PC-3 (cell line): ENCODE measurements at places on chromosomes 1 and 21.

DNA sequence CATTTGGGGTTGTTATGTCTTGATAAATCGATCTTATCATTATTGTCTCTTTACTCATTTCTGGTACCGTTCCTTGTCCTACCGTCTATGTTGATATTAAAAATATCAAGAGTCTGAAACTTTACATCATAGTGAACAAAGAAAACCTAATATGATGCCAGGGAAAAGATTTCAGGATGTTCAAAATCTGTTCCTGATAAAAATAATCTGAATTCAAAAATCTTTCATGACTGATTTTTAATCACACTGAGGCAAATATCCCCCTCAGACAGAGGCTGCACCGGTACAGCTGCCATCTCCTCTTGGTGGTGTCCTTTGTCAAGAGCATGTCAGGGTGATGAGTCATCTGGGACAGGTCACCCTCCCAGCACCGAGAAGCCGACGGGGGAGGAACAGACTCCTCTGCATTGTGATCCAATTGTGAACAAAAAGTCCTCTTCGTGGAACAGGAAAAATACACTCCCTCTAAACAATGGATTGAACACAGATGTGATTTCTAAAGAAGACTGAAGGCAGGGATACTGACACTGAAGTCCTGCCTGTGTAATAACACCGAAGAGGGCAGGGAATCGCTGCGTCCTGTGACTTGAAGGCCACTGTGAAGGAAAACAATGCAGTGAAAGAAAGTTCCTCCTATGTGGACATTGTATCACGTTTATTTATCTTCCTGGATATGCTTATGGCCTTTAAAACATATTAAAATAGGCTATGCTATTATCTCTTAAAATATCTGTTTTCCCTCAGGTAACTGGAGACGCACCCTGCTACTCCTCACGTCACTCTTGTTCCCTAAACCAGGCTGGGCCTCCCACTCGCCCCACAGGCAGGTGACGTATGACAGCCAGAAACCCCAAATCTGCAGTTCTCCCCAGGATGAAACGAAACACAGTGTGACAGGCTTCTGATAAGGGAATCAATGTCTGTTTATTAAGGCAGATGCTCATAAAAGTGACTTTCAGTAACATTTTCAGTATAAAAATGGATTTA lies 4.3 kb upstream of the SPATC1L start:
- peak; percentile 83 for DNase-seq

DNA sequence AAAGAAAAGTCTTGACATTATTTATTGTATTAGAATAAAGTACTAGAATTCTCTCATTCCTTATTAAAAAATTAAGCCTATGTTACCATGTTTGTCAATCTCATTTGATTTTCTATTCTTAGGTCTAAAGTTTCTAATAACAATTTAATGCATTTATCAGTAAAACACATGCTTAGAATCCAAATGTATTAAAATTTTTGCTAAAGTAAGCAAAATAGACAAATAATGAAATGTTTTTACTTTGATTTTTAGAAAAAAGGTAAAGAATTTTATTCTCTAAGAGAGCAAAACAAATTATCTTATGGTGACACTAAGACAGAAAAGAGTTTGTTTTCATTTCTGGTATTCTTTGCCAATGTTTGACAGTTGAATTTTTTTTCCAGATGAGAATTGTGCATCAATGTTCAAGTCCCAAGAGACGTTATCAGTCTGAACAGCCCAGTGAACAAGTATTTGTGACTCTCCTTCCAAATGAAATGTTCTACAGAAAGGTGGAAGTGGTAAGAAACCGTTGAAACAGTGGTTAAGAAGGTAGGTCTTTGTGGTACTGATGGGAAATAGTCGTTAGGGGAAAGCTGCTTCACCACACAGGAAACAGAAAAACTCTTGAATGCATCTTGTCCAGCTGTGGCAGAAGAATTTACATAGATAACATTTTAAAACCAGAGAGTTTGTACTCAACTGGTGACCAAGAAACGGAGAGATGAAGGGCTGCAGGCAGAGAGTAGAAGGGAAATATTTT lies 402.5 kb downstream of the PTPRC start:
- no peak for DNase-seq

GRCh38 chr1:236795757-236796667 lies 920 bp downstream of the MTR start:
- DNase-seq = peak; percentile 11

GRCh38 chr1:168421399-168422004 lies 122.3 kb downstream of the XCL2 start:
- no peak for DNase-seq

DNA sequence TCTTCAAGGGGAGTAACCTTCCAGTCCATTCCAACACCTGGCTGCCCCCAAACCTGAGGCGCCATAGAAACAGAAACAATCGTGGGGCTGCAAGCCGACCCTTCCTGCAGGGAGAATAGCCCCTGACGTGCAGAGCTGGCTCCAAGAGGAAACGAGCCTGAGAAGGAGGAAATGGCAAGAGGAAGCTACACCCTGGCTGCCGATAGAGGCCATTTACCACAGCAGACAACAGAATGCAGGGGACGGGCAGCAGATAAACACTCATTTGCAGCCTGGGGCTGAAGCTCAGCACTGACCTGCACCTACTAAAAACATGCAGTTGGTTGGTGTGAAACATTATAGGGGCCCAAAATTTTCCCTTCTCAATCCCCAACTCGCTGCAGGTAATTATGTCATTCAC lies 8.7 kb upstream of the TDRD10 start:
- DNase-seq = no peak

DNA sequence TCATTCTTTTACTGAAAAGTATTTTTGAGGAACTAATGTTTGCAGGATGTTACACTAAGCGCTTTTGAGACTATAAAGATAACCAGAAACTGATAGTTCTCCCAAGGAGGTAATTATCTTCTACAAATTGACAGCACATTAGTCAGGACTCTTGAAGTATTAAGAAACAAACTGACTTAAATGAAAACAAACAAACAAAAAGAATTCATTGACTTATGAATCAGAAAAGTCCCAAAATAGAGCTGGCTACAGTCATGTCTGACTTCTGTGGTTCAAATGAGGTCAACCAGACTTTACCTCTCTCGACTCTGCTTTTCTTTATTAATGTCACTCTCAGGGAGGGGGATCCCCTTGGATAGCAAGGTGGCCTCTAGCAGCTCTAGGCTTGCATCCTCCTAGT lies 296.8 kb downstream of the TPR start:
- peak; percentile 4 for DNase-seq

DNA sequence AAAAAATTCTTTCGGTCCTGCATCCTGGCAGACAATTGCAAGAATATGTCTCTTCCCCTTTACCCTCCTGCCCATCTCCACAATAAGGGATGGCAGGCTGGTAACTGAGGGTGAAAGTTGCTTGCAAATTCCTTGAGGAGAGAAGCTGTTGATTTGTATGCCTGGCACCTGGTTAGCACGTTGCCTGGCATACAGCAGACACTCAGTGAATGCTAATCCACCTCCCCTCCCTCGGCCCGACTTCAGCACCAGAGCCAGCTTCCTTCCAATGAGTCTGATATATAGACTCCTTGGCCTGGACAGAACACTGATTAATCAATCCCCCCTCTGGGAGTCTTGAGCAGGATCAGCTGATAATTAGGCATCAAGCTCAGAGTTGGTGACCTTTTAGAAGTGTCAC lies 39.1 kb downstream of the KCNC4 start:
- no peak for DNase-seq

DNA sequence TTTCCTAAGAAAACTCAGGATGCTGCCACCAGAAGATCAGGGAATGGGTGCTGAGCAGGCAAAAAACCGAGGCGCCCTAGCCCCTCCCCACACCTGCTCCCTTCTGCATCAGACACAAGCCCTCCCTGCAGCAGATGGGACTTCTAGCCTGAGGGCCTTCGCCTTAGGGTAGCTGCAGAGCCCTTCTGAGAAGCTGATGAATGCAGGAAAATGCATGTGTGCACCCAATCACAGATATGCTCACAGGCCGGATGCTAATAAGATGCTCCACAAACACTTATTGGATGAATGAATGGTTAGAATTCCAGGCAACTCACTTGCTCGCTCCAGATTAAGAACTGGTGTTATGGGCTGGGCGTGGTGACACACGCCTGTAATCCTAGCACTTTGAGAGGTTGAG lies 6.8 kb upstream of the C1orf210 start:
- no peak for DNase-seq

GRCh38 chr1:184210031-184210430 lies 158.5 kb downstream of the TSEN15 start:
- no peak for DNase-seq

DNA sequence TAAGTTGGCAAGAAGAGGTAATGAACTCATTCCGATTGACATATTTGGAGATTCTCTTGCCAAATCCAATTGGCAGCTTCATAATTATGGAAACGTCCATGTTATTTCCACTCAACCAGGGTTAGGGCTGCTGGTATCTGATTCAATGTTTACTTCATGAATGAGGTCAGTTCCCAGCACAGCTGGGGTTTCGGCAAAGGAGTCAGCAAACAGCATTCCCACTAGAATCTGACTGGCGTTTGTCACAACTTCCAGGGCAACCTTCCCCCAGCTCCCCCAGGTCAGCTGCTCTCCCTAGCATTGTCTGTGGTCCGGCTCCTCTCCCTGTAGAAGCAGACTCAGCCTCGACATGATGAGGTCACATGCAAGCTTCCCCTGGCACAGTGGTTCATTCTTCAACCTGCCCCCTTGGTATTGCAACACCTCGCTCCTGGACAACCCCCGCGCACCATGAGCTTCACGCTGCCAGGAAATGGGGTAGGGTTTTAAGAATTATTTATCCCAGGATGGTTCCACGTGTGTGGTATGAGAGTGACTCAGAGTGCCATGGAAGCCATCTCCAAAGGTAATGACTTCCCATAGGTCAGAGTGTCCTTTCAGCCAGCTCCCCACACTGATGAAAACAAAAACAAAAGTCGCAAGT lies 100.7 kb upstream of the SLC25A33 start:
- DNase-seq = peak; percentile 51

- no peak for DNase-seq
These were observed 1.7 kb upstream of the LRRC52 start for GRCh38 chr1:165542015-165542631.

DNA sequence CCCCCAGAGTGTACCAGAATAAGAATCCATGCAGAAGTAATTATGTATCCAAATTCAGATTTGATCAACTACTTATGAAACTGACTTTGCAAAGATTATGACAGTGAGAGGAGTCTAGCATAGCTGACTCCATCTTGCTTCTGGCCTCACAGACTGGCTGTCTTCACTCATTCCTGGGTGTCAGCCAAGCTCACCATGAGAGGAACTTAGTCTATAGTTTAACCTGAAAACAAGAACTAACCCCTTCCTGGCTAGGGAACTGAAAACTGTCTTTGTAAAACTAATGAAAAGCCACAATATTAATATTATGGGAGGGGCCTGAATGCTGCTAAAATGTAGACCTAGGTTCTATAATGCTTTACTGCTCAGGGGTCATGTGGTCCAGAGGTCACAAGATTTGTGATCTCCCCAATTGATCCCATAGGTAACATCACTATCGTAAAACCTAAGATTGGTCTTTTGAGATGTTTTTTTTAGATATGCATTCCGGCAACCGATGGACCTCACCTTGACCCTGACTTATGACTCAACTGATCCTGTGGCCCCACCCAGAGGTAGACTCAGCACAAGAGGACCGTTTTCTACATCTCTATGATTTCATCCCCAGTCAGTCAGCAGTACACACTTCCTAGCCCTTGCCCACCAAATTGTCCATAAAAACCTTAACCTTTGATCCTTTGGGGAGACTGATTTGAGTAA lies 55.2 kb downstream of the ATP1B1 start:
- peak; percentile 58 for DNase-seq

GRCh38 chr1:174812016-174812415 lies 187.7 kb upstream of the CACYBP start:
- DNase-seq = no peak

DNA sequence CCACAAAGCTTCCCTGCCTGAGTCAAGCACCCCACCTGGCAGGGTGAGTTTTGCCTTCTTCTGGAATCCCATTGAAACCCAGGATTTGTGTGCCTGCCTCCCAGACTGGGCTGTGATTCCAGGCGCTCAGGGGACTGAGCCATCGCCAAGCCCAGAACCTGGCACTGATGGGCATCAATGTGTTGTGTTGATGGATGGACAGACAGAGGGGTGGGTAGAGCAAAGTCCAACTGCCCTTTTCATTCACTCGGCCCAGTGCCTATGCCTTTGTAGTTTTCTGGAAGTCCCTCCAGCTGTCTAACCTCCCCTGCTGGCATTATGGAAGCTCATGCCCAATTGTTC lies 66.0 kb upstream of the LAPTM5 start:
- peak; percentile 21 for DNase-seq

- DNase-seq = no peak
These were observed 133.7 kb downstream of the DMRTA2 start for GRCh38 chr1:50289495-50289894.

GRCh38 chr1:205500240-205501233 lies 3.9 kb upstream of the CDK18 start:
- DNase-seq = peak; percentile 49
